NCI-H1105 (cell line): ENCODE measurements at places on chromosomes 11 and 22.

GRCh38 chr11:98455500-98456307 lies 565.0 kb upstream of the CNTN5 start:
- DNase-seq = no peak

DNA sequence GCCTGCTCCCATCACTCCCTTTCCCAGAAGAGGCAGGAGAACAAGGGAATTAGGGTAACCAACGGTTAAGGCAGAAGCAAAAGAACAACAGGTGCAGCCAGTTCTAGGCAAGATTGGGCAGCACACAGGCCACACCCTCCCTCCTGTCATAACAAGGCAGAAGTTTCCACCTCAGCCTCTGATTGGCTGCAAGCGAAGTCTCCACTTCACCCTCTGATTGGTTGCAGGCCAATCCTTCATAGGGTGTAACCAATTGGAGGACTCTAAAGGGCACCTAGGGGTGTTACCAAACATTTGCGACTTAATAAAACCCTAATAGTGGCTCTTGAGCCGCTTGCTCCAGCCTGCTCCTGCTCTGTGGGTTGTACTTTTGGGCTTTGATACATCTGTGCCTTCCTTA lies 153.8 kb downstream of the CACNA1I start:
- no peak for DNase-seq

GRCh38 chr11:125679397-125679796 lies 1.2 kb downstream of the ACRV1 start:
- DNase-seq = no peak

GRCh38 chr11:105073456-105074165 lies 28.5 kb upstream of the CARD16 start:
- DNase-seq = no peak

DNA sequence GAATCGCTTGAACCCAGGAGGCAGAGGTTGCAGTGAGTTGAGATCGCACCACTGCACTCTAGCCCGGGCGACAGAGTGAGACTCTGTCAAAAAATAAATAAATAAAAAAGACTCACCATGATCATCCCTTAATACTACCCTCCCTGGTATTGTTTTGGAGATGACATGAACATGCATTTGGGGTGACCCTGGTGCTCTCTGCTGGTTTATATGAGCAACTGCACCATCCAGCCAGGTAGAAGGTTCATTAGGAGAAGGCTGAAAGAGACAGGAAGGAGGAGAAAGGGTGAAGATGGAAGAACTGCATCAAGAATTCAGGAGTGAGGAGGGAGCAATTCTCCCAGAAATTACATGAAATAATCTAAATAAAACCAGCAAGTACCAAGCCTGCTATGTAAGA lies 37.8 kb downstream of the SLC5A1 start:
- peak; percentile 9 for DNase-seq

DNA sequence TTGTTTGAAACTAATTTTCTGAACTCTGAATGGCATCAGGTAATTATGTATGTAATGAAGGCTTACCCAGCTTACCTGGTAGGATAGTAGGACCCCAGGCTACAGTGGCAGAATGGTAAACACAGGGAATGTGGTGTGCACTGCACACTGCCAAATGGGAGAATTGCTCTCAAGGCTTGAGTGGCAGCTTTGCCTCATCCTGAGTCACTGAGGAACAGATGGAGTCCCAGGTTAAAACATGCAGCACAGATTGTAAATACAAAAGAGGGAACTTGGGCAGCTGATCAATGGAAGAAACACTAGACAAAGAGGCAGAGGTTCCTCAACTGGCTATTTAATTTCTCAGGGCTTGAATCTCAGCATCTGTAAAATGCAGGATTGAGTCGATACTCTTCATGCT lies 24.4 kb downstream of the GPR83 start:
- no peak for DNase-seq

- DNase-seq = no peak
Observed at GRCh38 chr11:12214751-12215150, 104.4 kb downstream of the MICAL2 start.

DNA sequence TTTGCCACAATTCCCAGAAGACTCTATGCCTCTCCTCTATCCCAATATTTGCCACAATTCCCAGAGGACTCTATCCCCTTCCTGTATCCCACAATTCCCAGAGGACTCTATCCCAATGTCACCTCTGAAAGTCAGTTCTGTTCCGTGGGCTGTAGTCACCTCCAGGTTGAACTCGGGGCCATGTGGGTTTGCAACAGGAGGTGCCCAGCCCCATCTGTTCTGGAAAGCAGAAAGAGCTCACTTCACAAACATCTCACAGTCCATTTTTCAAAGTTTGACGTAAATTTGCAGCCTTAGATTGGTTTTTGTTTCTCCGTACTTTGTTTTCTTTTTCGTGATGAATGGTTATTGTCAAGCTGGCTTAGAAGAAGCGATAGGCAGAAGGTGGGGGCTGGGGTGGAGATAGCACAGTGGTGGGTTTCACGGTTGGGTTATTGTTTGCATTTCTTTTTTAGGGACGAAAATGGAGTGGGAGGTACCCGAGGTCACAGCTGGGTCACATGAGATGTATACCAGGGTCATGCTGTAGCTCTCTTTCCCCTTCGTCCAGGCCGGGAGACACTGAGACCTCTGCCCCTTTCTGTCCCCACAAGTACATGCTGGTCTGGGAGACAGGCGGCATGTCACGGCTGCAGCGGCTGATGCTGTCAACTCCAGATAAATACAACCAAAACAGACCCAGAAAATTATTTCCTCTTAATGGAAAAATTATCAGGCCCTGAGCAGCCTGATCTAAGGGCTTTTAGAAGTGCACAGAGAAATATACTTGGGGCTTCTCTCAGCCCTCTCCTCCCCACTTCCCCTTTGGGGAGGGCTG lies 374.5 kb downstream of the CADM1 start:
- no peak for DNase-seq

DNA sequence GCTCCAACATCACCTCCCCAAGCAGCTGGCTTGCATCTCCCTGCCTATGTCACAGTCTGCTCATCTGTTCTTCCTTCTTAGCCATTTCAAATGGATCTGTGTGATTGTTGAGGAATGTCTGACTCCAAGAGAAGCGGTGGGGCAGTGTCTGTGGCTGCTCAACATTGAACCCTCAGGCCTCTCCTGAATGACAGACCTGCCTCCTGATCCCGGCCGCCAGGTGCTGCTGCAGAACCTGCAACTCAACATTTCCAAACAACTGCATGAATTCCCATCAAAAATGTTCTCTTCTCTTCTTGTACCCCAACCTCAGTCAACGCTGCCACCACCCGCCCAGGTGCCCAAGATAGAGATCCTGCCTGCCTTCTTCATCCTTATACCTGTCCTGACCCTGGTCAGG lies 132.5 kb downstream of the FBXO7 start:
- no peak for DNase-seq

- no peak for DNase-seq
Observed at GRCh38 chr11:117670924-117671323, 126.1 kb downstream of the DSCAML1 start.

- no peak for DNase-seq
Observed at GRCh38 chr11:47514825-47515647, 37.9 kb downstream of the CELF1 start.

DNA sequence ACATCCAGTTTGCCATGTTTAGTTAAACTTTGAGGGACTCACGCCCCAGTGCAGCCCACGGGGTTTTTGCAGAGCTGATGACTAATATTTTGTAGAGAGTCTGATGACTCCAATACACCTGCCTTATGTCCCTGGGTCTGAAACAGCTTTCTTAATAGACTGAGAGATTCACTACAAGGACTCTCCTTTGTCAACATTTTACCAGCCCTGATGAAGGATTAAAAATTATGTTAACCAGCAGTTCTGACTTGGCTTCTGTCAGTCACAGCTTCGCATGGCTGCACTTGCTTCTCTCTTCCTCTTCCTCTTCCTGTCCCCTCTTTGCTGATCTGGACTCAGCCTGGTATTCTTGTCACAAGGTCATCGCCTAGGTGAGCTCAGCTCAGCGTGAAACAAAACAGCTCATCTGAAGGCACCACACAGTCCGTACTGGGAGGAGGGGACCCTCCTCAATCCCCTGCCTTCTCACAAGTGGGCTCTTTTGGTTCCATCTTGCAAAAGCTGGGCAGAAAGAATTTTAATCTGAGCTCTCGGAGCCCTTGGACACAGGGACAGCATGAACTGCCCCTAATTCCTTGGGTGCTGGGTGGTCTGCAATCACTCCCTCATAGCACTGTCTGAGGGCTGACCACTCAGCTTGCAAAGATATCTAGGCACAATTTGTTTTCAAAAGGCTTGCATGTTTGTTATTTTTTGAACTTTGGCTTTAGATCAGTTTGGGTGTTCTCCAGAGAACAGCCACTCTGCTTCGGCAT lies 38.1 kb upstream of the POU2AF1 start:
- DNase-seq = no peak

DNA sequence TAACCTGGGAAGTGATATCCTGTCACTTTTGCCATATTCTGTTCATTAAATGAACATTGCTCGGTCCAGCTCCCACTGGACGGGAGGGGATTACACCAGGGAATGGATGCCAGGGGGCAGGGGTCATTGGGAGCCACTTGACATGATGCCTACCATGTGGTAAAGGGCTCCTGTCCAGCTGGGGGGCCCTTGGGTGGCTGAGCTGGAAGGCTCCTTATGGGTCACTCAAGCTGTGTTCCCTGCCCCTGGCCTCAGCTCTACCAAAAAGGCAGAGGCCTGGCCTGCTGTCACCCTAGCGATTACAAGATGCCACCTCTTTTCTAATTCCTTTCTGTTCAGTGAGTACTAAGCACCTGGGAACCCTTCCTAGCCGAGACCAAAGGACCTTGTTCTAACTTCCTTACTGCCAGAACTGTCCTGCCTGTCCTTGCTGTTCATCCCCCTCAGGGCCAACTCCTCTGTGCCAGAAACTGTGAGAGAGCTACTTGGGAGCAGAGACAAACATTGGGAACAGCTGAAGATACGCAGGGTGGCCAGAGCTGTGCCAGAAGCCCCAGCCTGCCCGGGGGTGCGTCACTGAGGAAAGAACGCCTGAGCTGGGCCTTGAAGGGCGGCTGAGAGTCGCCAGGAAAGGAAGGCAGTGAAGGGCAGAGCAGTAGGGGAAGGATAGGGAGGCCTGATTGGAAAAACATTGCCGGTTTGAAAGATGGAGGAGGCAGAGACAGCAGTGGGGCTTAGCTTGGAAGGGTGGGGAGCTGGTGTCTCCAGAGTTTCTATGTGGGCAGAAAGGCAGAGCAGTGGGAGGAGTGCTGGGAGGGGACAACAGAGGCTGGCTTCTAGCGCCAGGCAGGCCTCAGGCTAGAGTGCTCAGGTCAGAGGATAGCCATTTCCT lies 12.7 kb upstream of the UVRAG start:
- DNase-seq = no peak

DNA sequence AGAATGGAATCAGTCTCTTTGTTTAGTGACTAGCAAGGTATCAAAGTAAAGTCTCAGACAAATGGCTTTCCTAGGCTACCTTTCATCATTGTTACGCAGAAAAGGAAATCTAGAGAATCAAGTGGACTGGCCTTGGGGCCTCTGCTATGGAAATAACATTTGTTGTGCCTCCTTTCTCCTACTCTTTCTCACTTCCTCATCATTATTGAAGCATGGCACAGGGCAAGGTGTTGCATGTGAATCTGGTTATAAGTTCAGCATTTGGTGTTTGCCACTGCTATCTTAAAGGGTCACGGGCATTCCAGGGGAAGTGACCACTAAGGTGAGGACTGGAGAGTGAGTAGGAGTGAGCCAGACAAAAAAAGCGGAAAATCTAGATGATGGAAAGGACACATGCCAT lies 54.9 kb downstream of the GLYATL1 start:
- DNase-seq = no peak

DNA sequence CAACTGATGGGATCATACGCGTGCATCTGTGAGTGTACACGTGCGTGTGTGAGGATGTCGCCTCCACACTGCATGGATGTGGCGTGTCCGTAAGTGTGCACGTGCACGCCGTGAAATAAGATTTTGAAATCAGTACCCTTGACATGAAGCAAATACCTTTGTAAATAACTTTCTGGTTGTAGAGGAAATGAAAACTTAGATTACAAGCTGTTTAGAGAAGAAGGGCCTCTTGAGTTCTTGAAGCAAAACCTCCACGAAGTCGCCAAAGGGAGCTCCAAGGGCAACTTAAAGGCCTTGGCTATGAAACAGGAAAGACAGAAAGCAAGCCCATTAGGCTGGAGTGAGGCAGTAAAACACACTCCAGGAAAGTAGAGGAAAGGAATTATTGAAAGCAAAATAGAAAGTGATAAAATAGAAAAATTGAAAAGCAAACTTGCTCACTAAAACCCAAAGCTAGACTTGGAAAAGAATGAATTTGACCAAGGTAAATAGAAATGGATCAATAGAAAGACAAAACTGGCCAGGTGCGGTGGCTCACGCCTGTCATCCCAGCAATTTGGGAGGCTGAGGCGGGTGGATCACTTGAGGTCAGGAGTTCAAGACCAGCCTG lies 29.7 kb upstream of the TOLLIP start:
- DNase-seq = no peak

DNA sequence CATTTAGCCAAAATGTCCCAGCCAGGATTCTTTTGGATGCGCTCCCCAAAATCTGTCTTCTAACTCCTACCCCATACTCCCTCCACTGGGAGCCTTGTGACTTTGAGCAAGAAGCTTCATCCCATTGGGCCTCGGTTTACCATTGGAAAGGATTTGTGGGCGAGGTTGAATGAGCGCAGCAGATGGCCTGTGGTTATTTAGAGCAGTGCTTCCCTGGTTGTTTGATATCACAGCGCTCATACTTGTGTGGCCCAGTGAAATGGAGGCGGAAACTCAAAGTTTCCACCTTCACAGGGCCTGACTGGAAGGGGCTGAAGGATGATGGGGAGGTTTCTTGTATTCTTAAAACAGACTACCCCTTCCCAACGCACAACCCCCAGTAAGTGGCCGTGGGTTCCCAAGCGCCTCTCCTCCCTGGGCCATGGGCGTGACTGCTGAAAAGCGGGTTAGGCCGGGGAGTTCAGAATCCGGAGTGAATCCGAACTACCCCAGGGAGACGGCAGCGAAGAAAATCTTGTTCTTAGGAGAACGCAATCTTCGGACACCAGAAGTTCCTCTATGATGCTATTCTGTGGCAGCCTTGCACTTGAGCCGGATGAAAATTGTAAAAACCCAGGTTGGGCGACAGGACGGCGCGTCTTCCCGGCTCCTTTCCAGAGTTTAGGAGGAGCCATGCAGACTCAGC lies 1.2 kb upstream of the ATF4 start:
- no peak for DNase-seq

DNA sequence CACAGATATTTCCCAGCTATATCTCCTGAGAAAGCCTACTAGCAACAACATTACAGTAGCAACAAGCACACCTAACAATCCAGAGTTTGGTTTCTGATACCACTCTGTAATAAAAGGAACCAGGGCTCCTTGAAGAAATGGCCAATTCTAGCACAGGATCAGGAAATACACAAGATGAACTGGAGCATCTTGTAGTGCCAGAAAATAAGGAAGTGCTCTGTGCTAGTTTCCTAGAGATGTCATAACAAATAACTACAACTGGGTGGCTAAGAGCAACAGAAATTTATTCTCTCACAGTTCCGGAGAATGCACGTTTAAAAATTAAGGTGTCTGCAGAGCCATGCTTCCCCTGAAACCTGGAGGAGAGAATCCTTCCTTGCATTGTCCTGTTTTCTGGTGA lies 217.8 kb downstream of the KIRREL3 start:
- no peak for DNase-seq
